ENCODE measurements at places on chromosomes 3 and 15.

GRCh38 chr15:92146511-92147150, 247.1 kb upstream of the ST8SIA2 start:
- no peak for DNase-seq

GRCh38 chr3:110126065-110126464, 788.7 kb upstream of the DPPA4 start:
- DNase-seq: no peak

DNA sequence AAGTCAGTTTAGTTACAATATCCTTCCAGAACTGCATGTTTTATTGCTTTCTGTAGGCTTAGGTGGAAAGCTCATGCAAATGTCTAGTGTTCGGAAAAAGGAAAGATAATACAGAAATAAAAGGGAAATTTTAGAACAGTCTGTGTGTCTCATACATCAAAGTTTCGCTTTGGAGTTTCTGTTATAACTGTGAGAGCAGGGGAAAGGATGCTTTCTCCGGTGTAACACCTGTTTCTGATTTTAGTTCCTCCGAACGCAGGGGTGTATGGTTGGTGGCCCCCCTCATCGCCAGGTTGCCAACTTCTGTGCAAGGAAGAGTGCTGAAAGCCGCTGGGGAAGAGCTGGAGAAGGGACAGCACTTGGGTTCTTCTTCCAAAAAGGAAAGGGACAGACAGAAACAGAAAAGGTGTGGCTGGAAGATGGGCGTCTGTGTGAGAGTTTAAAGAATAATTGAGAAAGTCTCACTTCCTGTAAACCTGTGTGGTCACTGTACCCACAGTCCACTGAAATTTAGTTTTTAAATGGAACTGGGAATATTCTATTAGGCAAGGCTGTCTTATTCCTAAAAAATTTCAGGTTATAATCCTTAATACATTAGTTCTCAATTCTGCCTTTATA, 6.7 kb downstream of the P2RY12 start:
- DNase-seq: no peak

DNA sequence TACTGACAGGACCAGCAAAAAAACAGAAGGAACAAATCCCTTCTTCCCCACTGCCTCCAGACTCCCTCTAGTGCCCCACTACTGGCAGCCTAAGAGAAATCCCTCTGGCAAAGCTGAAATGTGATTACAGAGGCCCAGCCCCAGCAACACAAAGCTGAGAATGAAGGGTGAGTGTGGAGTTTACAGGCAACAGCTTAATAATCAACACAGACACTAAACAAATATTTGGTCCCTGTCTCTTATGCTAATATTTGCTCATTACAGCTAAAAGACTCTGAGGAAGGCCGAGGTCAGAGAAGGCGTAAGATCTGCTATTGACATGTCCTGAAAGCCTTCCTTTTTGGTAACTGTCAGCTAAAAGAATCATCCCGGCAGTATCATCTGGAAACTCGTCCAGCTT, 308.5 kb upstream of the RASGRP1 start:
- DNase-seq: no peak

DNA sequence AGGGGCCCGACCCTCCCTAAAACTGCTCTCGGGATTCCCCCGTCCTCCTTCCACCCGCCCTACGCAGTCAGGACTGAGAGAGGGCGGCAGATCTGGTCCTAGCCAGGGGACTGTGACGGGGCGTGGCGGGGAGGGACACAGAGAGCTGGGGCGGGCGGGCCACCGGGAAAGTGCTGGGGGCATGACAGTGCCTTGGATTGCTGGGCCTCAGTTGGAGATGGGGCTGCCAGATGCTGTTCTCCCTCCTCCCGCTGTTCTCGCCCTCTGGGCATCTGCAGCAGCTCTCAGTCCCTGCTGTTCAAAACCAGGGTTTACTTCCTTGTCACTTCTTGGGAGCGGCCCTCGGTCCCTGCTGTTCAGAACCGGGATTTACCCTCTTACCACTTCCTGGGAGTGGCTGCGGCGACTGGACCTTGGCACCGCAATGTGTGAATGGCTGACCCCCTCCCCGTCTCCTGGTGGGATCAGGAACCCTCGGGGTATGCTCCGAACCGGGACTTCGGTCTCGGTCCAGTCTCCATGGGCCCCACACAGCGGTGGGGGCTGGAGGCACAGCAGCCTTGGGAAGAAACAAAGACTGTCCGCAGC, 1.8 kb upstream of the RPP25 start:
- DNase-seq: peak; percentile 7

- DNase-seq: no peak
These were observed 483.0 kb upstream of the AGTR1 start for GRCh38 chr3:148214705-148215104.

DNA sequence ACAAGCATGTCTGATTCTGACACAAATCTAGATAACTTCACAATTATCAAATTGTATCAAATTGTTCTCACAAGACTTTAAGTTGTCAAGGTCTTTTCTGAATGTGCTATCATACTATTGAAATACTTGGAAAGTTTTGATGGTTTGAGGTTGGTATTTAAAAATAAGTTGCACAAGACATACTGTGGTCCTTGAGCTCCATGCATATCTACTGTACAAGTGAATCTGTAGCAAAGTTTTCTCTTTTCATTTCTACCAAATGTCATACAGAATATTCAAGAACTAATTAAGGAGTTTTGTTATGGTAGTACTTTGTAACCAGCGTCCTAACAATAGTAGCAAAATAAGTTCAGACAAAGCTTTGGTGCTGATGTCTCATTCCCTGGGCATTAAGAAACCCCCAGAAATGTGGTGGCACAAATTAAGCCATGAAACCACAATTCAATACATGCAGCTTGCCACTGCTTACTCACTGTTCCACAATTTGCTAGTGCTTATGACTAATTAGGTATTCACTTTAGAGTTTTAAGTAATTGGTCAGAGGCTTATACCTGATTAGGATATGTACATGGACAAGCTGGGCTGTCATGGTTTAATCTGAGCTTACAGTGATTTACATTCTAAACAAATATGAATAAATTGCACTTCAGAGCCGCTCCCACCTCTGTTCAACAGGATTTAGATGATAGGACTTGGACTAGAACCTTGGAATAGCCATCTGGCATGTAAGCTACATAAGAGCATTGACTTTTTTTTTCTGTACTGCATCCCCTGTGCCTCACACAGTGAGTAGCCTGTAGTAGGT, 8.8 kb downstream of the TBC1D23 start:
- no peak for DNase-seq

GRCh38 chr3:8621872-8622271, 22.7 kb downstream of the SSUH2 start:
- DNase-seq: no peak

GRCh38 chr15:72060687-72061250, 57.2 kb downstream of the MYO9A start:
- DNase-seq: no peak

GRCh38 chr3:193391902-193392301, 13.3 kb upstream of the ATP13A5 start:
- DNase-seq: no peak

GRCh38 chr3:129382366-129382765, 46.1 kb downstream of the EFCAB12 start:
- DNase-seq: no peak

DNA sequence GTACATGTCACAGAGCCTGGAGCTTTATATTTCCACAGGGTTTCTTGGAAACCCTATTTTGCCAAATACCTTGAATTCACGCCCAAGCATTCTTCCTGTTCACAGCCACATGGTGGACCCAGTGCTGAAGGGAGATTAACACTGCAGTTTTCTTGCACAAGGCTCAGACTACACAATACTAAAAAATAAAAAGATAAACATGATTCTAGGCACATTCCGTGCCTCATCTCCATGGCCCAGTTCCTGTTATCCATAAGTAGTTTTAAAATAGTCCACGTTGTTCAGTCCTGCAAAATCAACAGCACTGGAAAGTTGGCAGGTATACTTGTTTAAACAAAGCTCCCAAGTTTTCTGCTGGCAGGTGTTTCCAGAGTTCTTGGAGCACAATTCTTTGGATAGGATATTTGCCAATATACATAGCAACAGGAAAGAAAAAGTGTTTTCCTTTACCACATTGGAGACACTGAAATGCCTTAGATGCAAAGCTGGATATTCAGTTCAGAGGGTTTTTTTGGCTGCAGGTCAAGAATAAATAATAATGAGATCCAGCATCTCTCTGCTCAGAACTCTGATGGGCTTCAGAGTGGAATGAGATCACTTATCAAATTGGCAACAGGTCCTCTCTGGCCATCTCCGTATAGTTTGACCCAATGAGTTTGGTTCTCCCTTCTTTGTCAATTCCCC, 88.1 kb upstream of the TGFBR2 start:
- no peak for DNase-seq

GRCh38 chr3:187208159-187208558, 10.9 kb downstream of the RTP1 start:
- no peak for DNase-seq

- DNase-seq: peak; percentile 10
These were observed 74.3 kb downstream of the MYO1E start for GRCh38 chr15:59298225-59298853.

DNA sequence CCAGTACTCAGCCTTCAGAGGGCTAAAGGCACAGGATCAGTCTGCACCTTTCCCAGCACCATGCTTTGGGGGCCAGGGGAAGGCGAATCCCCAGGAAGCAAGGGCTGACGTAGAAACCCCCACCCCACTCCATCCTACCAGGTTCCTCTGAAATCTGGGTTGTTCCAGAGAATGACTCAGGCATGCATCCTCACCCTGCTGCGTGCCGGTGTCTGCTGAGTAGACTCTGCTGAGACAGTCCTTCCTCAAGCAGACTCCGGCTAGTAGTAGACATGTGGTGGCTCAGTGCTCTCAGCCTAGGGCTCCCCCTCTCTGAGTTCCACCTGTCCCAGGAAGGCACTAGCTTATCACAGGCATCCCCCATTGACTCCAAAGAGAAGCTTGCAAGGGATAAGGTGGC, 9.0 kb downstream of the TMEM43 start:
- DNase-seq: no peak

DNA sequence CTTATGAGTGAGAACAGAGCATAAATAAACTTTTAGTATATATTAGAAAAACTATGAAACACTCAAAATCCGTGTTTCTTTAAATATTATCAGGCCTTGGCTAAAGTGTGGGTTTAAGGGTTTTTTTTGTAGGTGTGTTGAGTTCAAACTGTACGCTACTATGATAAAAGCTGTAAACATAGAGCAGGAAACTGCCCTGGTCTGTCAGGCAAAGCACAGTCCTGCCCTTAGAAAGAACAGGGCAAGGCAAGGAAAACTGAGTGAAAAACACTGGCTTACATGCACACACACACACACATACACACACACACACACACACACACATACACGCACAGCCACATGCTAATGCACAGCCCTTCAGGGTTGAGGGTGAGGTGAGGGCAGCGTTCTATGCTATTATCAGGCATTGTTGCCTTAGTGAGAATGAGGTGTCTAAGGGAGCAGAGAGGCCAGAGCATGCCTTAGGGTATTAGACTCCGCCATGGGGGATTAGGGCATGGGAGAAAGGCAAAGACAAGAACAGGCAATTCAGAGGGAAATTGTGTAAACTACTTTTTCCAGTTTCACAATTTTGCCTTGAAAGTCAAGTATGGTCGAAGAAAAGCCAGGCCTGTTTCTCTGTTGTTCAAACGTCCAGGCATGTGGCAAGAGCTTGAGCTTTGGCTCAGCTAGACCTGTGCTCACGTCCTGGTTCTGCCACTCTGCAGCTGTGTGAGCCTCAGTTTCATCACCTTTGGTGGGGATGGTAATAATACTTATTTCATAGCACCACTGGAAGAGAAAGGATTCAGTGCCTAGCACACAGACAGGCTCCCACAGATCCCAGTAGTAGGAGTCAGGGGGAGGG, 36.3 kb upstream of the TPM1 start:
- DNase-seq: no peak

DNA sequence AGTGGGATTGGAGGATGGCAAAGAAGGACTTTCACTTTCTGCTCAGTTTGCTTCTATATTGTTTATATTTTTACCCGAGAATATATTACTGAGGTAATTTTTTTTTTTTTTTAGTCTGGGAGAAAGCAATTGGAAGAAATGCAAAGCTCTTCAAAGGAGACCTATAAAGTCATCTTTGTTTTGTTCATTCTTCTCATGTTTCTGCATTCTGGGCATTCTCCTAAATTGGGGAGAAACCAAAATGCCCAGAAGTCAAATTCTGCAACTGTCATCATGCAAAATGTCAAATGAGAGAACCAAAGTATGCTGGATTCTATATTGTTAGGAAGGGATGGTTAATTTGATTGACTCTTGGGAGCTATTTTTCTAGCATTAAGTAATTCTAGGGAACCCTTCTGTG, 168.3 kb upstream of the TSC22D2 start:
- no peak for DNase-seq

DNA sequence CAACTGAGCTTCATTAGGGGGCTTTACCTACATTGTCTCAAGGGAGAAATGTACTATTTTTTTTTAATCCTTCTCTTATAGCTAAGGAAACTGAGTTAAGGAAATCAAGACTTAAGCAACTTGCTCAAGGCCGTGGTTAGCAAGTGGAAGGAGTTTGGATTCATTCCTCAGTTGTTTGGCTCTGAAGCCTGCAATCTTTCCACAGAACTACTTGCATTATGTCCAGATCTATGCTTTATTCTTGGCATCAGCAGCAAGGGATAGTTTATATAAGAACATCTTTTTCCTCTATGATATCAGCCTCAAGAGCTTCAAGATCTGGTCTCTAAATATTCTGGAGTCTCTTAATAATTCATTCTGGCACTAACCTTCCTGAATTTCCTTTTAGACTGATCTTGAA, 182.4 kb downstream of the SV2B start:
- no peak for DNase-seq

GRCh38 chr15:87267798-87268197, 988.7 kb downstream of the NTRK3 start:
- DNase-seq: no peak

- no peak for DNase-seq
These were observed 58.4 kb downstream of the IGF2BP2 start for GRCh38 chr3:185766329-185767001.

- no peak for DNase-seq
These were observed 187.8 kb downstream of the TUSC7 start for GRCh38 chr3:116897382-116897781.

DNA sequence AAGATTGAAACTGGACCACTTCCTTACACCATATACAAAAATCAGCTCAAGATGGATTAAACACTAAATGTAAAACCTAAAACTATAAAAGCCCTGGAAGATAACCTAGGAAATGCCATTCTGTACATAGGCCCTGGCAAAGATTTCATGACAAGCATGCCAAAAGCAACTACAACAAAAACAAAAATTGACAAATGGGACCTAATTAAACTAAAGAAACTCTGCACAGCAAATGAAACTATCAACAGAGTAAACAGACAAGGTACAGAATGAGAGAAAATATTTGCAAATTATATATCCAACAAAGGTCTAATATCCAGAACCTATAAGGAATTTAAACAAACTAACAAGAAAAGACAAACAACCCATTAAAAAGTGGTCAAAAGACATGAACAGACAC, 173.1 kb upstream of the CCDC54 start:
- no peak for DNase-seq

- DNase-seq: no peak
These were observed 312.0 kb upstream of the CCDC54 start for GRCh38 chr3:107065094-107065861.

GRCh38 chr3:111269777-111270176, 198.2 kb downstream of the NECTIN3 start:
- DNase-seq: no peak

Data from CD4-positive, alpha-beta T cell treated with Interleukin-6 for 4 hours (primary cell).